Left renal pelvis (tissue), 4 donors: ENCODE measurements at places on chromosomes 6 and 20. TPM values are rescaled to one million over a fixed set of nuclear protein-coding genes. Genes with fewer than 3 reads are reported as not detected.

GRCh38 chr6:25883536-25883935 is 9.5 kb upstream of the SLC17A3 start:
- DNase-seq = no peak

DNA sequence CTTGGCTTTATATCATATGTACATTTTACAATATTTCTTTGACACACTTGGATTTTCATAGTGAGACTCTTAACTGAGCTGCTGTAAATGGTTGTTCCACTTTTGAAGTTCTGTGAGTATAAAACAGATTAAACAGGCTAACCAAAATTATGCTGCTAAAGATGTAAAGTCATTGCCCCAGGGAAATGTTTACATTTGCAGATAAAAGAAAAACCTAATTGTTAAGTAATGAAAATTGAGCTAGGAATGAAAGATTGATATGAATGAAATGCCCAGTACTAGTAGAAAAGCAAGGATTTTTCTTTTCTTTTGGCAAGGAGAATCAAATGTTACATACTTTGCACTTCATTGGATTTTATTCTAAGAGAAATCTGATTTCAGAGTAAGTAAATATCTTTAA is 159.4 kb downstream of the IMPG1 start:
- no peak for DNase-seq

DNA sequence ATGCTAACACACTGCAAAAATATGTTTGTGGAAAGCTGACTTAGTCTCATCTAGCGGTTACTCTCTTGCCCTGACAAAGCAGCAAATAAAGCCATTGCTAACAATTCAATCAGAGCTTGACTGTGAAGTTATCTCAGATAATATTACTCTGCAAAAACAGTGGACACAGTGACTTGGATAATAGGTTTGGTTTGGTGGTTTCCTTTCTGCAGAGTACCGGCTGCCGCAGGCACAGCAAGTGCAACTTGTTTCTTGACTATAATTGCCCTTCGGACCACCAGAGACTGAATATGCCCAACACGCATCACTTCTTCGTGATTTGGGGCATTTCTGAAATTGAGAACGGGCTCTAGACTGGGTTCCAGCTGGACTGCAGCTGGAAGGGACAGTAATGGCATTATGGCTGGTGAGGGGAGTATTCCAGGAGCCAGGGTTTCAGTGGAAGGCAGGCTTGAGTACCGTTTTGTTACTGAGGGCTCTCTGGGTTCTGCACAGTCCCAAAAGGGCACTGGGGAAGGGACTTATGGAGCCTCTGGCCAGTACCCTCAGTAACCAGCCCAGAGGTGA is 40.0 kb downstream of the DSTN start:
- DNase-seq = no peak

GRCh38 chr6:21559238-21559637 is 34.3 kb upstream of the SOX4 start:
- no peak for DNase-seq

GRCh38 chr6:30730601-30731435 is 10.7 kb downstream of the TUBB start:
- no peak for DNase-seq

- no peak for DNase-seq
These were observed 37.6 kb upstream of the XRN2 start for GRCh38 chr20:21265261-21266190.

GRCh38 chr6:134029495-134030455 is 22.6 kb downstream of the SLC2A12 start:
- no peak for DNase-seq

- no peak for DNase-seq
These were observed 77.8 kb downstream of the NCR2 start for GRCh38 chr6:41413250-41413649.

DNA sequence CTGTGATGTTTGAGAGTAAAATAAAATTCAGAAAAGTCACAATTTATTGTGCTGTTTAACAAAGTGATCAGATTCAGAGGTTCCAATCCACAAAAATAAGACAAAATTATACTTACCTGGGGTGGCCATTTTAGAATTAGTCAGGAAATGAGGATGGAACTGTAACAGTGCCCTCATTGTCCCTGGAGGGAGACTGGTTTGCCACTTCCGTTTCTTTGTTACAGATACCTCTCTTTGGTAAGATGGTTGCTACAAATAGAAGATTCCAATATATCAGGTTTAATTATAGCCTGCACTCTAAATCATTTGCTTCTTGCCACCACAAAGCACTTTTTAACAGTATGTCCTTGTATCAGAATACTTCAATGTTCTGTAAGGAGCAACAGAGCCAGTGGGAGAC is 95.6 kb downstream of the CTNNBL1 start:
- no peak for DNase-seq

DNA sequence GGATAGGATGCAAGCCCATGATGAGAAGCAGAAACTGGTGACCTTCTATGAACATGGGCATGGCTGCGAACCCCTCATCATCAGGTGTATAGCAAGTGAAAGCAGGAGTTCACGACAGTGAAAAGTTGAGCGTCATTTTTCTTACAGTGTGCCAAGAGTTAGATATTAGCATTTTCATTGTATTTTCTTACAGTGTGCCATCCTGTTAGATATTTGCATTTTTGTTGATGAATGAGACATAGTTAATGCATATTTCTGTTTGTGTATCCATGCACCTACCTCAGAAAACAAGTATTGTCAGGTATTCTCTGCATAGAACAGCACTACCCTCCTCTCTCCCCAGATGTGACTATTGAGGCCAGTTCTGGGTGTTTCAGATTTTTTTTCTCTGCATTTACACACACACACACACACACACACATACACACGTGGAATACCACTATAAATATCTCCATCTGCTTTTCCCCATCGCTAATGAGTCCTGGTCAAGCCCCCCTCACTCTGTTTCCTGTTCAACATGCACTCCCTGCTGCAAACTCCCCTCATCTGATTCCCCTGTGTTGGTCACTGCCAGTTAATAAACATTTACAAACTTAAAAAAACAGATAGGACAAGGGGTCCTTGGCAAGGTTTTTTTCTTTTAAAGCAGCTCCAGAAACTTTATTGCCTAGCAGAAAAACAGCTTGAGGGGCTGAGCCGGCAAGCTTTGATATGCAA is 41.7 kb downstream of the PLN start:
- DNase-seq = no peak

DNA sequence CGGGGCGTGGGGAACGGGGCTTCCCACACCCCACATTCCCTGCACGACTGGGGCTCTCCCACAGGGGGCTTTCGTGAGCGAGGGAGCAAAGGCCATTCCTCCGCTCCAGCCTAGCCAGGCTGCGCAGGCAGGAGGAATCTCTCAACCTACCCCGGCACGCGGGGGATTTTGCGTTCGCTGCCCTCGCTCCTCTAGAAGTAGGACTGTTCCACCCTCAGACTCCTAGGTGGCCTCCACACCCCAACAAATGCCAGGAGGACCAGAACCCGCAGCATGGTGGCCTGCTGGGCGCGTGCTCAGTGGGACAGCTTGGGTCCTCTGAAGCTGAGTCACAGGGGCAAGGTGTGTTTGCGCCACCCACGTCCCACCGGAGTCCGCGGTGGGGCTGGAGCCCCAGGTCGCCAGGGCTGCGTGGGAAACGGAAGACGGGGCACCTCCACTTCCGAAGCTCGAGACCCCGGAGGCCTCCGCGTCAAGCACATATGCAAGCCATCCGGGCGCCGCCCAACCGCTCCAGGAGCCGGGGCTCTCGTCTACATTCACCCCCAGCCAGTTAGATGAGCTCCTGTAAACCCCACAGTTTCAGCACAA is 1938.5 kb upstream of the DEFB115 start:
- DNase-seq = no peak

DNA sequence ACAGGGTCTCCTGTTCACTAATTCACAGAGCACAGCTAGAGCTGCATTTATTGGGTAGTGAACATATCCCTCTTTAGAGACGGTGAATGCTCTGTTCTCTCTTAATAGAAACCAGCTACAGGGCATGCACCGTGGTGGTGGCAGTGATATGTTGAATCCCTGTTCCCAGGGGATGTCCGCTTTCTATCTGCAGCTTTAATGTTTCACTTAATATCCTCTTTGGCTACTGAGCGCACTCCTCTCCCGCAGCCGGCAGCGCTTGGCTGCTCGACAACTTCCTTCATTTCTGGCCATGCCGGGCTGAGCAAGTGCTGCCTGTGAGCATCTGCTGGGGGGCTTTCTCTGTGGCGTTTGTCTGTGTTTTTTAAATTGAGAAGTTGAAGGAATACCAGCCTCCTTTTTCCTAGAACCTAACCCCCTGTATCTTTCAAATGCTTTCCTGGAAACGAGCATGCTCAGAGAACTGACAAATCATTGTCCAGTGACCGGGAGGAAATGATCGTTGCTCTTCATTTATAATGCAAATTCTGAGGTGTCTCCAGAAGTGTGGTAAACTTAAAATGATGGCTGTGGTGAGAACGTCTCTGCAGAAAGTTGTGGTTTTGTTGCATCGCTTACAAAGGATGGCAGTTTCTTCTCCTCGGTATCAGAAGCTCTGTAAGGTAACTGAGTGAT is 297.9 kb downstream of the UTRN start:
- DNase-seq = no peak

- DNase-seq = no peak
These were observed 14.7 kb upstream of the NOL4L start for GRCh38 chr20:32599783-32600340.

DNA sequence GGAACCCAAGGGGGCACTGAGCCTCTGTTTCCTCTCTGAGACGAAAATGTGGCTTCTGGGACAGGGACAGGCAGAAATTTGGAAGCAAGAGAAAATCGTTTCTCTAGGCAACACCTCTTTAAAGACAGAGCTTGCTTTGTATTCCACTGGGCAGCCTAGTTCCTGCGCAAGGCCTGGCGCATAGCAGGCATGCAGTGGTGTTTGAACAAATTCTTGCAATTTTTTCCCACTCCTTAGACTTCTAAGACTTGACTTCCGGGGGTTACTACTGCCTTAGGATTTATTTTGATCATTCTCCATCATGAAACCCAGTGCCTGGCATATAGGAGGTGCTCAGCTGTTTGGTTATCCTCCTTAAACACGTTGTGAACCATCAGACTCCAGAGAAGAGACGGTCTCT is 249.0 kb upstream of the KCNG1 start:
- no peak for DNase-seq

DNA sequence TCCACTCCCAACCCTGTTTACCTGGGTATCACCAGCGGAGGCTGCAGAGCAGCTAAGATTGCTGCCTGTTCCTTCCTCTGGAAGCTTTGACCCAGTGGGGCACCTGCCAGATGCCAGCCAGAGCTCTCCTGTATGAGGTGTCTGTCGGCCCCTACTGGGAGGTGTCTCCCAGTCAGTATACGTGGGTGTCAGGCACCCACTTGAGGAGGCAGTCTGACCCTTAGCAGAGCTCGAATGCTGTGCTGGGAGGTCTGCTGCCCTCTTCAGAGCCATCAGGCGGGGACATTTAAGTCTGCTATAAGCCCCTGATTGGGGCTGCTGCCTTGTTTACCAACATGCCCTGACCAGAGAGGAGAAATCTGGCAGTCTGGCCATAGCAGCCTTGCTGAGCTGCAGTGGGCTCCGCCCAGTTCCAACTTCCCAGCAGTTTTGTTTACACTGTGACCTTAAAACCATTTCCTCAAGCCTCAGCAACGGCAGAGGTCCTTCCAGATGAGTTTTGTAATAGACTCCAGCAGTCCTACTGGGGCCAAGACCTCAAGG is 2.8 kb downstream of the RAET1E start:
- DNase-seq = no peak

DNA sequence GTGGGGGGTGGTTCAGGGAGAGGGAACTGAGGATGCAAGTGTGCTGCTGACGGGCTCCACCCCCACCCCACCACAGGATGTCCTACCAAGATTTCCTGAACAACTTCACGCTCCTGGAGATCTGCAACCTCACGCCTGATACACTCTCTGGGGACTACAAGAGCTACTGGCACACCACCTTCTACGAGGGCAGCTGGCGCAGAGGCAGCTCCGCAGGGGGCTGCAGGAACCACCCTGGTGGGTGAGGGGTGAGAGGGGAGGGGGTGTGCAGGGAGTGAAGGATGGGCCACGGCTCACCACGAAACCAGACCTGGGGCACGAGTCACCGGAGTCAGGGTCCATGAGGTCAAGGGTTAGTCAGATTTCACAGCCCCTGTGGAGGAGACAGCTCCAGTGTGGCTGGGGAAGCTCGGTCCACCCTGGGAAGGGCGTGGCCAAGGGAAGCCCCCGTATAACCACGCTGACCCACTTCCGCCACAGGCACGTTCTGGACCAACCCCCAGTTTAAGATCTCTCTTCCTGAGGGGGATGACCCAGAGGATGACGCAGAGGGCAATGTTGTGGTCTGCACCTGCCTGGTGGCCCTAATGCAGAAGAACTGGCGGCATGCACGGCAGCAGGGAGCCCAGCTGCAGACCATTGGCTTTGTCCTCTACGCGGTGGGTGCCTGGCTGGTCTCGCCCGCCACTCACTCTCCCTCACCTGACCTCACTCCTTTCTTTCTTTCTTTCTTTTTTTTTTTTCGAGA is 18.3 kb downstream of the CAPN11 start:
- no peak for DNase-seq

DNA sequence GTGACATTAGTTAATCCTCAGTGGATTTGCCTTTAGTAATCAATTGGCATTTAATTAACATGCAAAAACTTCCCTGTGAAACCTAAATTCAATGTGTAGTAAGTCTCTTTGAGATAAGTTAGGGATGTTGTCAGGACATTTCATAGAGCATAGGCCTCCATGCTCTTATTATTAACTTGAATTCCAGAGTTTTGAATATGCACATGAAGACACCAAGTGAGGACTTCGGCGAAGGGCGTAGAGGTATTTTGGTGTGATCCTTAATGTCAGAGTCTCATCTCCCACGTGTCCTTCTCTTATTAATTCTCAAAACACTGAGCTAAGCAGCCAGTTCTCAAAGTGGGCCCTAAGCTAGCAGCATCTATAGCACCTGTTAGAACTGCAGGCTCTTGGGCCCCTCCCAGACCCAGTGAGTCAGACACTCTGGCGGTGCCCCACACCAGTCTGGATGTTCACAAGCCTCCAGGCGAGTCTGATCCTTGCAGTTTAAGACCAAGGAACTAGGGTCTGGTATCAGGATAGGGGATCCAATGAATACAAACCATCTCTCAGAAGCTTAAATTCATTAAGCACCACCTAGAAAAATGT is 292.1 kb downstream of the QKI start:
- no peak for DNase-seq

GRCh38 chr6:126077810-126078776 is 91.8 kb downstream of the TRMT11 start:
- no peak for DNase-seq

GRCh38 chr6:38773338-38773737 is 58.2 kb downstream of the DNAH8 start:
- DNase-seq = no peak

GRCh38 chr6:12637960-12638641 is 78.5 kb upstream of the PHACTR1 start:
- DNase-seq = no peak

- no peak for DNase-seq
These were observed 6.6 kb downstream of the SLC2A4RG start for GRCh38 chr20:63745961-63746731.

- no peak for DNase-seq
These were observed 7.8 kb upstream of the CCR6 start for GRCh38 chr6:167115054-167115453.

GRCh38 chr6:53765270-53765669 is 29.5 kb upstream of the LRRC1 start:
- no peak for DNase-seq

The POLR1C gene
- 43.6 TPM for polyA plus RNA-seq

The SULF2 gene
- polyA plus RNA-seq = 63.5 TPM

The SNAI1 gene
- 3.0 TPM for polyA plus RNA-seq

The HMGCLL1 gene
- 3.6 TPM for polyA plus RNA-seq

The NRSN2 gene
- polyA plus RNA-seq = 52.2 TPM

The ADGRB3 gene
- 5.7 TPM for polyA plus RNA-seq

The FLRT3 gene
- polyA plus RNA-seq = 139 TPM

The SLC22A16 gene
- polyA plus RNA-seq = 0.67 TPM

The TNFRSF6B gene
- 2.6 TPM for polyA plus RNA-seq

The TRIM15 gene
- not detected for polyA plus RNA-seq

The QKI gene
- polyA plus RNA-seq = 159 TPM

The PBX2 gene
- 202 TPM for polyA plus RNA-seq

The BTN1A1 gene
- 0.15 TPM for polyA plus RNA-seq
